DMS 273 treated with DMSO at 0.1 percent for 48 hours (cell line): ENCODE measurements at places on chromosomes 3 and 15.

DNA sequence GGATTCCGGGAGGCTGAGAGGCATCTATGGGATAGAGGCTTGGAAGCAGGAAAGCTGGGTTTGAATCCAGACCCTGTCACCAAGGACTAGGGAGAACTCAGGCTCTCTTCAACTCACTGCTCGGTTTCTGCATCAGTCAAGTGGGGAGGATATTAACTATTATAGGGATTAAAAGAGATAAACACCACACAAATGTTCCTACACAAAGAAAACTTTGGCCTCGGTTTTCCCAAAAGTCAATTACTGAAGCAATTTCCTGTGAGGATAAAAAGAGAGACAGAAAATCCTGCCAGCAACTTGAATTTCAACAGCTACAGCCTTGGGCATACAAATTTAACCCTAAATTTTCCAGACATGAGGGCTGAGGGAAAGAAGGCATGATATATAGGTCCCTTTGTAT is 36.0 kb downstream of the ITGB5 start:
- no peak for DNase-seq

- DNase-seq, result no peak
Observed at GRCh38 chr3:155312781-155313180, 19.3 kb upstream of the STRIT1 start.

GRCh38 chr3:129542747-129543146 is 228 bp upstream of the H1-8 start:
- DNase-seq, result no peak

- DNase-seq, result no peak
Observed at GRCh38 chr3:191068946-191069813, 129.9 kb upstream of the OSTN start.

- DNase-seq, result no peak
Observed at GRCh38 chr15:61613138-61613537, 384.0 kb upstream of the RORA start.

DNA sequence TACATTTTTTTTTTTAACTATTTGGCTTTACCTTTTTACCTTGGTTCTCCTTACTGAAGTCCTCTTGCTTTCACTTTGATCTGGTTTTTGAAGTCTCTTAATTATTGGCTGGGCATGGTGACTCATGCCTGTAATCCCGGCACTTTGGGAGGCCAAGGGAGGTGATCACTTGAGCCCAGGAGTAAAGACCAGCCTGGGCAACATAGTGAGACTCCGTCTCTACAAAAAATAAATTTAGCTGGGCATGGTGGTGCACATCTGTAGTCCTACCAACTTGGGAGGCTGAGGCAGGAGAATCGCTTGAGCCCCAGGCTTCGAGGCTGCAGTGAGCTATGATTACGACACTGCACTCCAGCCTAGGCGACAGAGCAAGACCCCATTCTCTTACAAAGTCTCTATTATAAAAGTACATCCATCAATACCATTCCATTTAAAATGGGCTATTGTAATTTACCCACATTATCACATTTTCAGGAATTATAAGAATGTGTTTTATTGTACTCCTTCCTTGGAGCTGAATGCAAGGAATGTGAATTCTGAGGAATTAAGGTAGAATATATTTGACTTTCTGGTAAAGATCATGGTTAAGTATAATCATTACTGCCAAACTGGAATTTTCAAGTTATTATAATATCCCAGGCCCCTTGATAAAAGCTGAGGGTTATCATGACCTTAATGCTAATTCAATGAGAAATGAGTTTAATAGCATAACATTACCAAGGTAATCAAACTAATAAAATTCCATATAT is 49.0 kb downstream of the MSL2 start:
- DNase-seq, result no peak

DNA sequence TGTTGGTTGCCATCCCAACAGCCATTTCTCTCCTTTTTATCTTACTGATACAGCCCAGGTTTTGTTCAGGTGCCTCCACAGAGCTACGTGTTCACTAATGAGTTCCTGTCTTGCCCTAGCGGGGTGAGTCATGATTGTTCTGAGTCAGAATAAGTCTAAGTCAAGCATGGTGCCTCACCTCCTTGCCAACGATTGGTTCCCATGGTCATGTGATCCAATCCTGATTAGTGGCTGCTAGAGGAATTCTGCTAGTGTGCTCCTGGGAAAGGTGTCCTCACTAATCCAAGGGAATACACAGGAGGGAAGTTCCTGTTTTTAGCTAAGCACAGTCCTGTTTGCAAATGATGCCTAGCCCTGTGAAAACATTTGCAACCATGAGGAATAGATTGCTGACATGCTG is 99.8 kb downstream of the NSUN3 start:
- no peak for DNase-seq

- DNase-seq, result no peak
Observed at GRCh38 chr3:138898301-138898700, 48.6 kb downstream of the FOXL2 start.

- no peak for DNase-seq
Observed at GRCh38 chr3:22419261-22419660, 668.3 kb upstream of the ZNF385D start.

GRCh38 chr15:36948982-36949381 is 151.4 kb downstream of the MEIS2 start:
- no peak for DNase-seq

DNA sequence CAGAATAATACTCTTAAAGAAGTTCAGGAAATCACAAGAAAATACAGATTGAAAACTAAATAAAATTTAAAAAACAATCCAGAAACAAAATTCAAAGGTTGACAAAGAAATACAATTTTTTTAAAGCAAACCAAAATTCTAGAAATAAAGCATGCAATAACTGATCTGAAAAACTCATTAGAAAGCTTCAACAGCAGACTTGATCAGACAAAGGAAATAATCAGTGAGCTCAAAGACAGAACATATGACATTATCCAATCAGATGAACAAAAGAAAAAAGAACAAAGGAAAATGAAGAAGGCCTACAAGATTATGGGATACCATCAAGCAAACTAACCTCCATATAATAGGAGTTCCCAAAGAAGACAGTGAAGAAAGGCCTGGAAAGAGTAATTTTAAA is 336.8 kb downstream of the RSL24D1 start:
- DNase-seq, result no peak

GRCh38 chr3:44001072-44001471 is 240.6 kb upstream of the TOPAZ1 start:
- DNase-seq, result no peak

DNA sequence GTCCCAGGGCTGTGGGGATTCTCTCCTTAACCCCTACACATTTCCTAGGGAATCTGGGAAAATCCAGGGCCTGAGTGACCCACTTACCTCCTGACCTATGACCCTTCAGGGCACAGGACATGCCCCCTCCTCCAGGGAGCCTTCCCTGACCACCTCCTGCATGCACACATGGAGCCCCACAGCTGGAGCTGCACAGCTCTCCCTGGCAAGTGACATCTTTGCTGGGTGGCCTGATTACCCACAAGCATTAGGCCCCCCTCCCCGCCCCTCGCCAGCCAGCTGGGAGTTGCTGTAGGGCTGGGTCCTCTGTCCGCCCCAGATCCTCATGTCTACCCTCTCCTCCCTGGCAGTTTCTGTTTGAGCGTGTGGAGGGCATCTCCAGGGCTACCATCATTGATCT is 21.4 kb downstream of the HDAC11 start:
- no peak for DNase-seq

- DNase-seq, result peak; percentile 18
Observed at GRCh38 chr3:156516284-156516683, 38.6 kb downstream of the SSR3 start.

DNA sequence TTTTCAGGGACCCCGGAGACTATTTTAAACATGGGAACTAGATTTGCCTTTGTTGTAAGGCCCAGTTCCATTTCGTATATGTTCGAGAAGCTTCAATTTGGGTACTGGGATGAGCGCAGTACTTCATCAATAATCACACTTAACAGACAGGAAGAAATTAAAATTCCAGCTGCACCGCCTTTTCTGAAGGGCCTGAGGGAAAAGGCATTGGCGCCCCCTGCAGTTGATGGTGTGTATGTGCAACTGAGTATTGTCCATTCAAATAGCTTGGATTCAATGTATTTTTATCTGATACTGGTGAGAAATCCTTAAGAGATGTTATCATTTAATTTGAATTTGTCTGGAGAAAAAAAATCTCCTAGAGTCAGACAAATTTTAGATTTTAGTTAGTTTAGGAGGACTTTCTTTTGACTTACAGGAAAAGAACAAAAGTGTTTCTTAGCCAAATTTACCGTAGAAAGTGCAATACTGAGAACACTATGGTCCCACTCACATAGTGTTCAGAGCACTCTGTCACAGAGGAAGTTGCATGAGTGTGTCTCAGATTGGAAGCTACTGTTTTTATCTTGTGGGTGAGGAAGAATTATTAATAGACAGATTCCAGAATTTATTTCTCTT is 5.4 kb upstream of the ALDH1A2 start:
- DNase-seq, result peak; percentile 17

- no peak for DNase-seq
Observed at GRCh38 chr15:90787881-90788280, 70.7 kb downstream of the BLM start.

GRCh38 chr3:65605876-65606432 is 432.8 kb downstream of the MAGI1 start:
- DNase-seq, result no peak

DNA sequence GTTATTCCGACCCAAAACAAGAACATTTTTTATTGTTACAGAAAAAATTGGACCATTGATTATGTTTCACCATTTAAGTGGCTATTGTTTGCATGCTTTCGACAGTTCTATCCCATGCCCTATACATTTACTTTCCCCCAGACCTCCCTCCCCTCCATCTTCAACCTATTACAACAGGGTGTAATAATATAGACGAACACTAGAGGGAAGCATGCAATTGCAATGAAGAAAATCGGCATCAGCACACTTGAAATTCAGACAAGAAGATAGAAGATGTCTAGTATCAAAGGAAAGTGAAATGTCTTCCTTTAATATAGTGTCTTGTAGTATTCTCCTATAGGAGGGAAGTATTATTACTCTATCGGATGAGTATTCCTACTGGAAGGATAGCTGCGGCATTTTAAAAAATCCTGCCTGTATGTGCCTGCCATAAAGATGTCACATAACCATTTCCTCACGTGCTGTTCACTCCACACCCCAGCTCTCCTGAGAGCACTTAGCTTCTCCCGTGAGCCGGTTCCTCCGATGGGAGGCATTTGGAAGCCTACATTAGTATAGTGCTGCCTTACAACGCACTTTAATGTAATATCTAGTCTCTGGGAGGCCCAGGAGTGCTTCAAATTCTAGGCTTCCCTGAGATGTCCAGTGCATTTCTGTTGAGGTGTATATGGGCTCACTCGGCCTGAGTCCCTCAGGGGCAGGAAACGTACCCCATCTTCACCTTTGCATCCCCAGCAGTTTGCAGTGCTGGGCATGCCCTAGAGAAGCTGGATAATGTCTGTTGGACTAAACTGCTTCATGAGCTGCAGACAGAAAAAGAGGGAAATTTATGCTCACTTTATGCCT is 17.8 kb upstream of the ERICH6 start:
- DNase-seq, result peak; percentile 29

- no peak for DNase-seq
Observed at GRCh38 chr3:32616267-32616962, 45.8 kb upstream of the DYNC1LI1 start.

DNA sequence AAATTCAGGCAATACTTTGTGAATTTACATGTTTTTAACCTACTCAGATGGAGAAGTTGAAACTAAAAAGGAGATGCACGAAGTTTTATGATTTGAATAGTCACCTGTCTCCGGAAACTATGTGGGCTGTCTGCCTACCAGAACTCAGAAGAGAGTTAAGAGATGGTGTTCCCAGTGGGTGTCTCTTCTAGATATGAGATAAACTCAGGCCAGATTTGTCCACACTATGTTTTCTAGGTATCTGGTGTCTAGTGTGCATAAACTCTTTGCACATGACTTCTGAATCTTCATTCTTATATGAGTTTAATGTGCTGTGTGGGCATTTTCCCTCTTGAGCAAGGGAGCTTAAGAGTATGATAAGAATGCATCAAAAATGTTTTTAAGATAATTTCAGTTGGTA is 222.8 kb downstream of the FOXP1 start:
- DNase-seq, result no peak

- no peak for DNase-seq
Observed at GRCh38 chr3:44468572-44469520, 8.6 kb downstream of the ZNF445 start.

DNA sequence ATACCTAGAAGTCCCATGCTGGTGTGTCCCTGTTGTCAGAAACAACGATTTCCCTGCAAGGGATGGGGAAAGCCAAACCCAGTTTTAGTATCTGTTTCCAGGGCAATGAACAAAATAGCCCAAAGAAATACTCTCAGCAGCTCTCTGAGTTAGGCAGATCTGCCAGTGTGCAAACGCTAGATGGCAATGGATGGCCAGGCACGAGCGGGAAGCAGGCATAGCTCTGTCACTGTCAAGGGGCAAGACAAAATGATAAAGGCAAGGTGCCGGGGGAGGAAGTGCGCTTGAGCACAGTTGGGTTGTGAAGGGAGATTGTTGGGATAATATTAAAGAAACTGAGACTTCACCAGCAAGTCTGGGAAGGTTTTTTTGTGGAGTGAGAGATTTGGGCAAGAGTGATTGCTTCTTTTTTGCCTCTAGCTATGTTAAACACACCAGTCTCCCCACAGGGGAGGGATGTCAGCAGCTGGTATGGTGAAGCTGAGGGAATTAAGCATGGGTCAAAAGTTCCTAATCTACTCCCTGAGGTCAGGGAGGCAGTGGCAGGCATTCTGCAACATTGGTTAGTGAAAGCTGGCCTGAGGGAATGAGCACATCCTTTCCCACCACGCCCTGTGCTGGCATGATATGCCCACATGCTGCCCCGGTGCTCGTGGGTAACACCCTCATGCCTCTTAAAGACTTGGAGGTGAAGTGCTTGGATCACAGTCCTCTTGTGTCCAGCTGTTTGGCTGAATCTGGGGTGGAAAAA is 117.5 kb downstream of the PDCD6IP start:
- DNase-seq, result no peak

- DNase-seq, result no peak
Observed at GRCh38 chr3:37054370-37054769, 61.1 kb downstream of the MLH1 start.

- DNase-seq, result no peak
Observed at GRCh38 chr3:1091286-1091685, 1.5 kb upstream of the CNTN6 start.

DNA sequence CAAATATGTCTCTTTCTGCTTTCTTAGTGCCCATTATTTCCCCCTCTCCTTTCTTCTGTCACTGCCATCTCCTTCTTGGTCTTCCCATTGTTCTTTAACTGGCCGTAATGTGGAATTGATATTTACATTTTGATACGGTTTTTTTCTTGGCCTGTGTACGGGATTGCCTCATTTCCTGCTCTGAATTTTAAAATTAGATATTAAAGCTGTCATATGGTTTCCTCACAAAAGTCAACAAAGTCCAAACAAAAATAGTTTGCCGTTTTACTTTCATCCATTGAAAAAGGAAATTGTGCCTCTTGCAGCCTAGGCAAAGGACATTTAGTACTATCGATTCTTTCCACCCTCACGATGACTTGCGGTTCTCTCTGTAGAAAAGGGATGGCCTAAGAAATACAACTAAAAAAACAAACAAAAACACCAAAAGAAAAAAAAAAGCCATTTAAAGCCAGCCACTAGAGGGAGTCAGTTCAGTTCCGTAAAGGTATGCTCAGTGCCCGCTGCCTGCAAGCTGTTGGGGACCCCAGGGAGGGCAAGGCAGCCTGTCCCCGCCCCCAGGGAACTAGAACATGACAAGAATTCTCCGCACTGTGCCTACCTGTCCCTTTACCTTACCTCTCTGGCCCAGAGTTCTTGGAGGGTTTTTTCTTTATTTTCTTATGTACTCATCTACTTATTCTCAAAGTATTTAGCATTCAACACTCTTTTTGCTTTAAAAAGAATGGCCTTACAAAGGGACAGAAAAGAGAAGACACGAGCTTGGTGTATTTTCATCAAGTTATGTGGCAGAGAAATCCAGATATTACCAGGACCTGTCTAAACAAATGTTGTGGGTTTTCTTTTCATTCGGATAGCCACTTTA is 30.0 kb upstream of the NR2E3 start:
- DNase-seq, result no peak
